ENCODE measurements at places on chromosomes 2 and 18.

- DNase-seq: no peak
Observed at GRCh38 chr2:238802957-238803356, 44.9 kb upstream of the TWIST2 start.

DNA sequence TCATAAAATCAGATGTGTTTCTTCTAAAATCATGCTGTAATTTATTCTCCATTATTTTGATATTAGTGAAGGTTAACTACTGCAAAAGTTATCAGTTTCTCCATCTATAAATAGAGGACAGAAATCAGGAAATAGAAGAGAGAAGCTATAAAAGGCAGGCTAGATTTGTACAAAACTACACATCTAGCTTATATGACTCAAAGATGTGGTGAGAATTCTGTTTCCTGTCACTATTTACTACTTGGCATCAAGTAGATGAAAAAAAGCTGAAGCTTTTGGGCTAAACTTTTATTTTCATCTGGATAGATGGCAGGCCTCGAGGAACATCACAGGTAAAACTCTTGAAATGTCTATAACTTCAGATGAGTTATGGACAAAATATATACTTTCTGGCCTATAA, 49.8 kb upstream of the NAB1 start:
- no peak for DNase-seq

DNA sequence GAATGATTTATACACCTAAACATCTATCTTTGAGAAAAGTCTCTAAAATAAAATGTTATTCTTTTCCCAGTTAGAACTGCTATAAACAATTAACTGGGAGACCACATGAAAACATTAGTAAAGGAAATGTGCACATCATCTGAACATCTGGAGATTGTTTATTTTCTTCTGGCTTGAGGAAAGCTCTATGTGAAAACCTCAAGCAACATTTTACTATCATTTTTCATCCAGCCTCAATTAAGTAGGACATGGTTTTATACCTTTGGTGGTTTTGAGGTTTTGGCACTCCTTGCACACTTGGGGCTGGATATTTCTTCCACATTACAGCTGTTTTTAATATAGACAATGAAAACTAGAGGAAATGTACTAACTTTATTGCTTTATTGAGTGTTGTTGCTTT, 609.5 kb upstream of the SLC8A1 start:
- DNase-seq: no peak

DNA sequence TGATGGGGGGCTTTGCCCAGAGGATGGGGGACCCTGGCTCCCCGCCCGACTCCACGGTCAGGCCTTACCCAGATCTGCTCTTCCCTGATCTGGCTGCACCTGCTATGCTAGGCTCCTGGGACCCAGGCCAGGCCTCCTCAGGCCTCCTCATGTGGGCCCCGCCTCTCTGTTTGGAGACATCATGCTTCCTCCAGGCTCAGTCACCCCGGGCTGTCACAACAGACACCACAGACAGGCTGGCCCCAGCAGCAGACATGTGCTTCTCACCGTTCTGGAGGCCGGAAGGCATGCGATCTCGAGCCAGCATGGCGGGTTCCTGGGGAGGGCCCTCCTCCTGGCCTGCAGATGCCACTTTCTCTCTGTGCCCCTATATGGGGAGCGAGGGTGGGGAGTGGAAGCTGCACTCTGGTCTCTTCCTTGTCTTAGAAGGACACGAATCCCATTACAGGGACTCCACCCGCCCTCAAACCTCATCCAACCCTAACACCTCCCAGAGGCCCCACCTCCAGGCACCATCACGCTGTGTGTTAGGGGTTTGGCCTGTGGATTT, 10.8 kb upstream of the NEU4 start:
- DNase-seq: no peak

DNA sequence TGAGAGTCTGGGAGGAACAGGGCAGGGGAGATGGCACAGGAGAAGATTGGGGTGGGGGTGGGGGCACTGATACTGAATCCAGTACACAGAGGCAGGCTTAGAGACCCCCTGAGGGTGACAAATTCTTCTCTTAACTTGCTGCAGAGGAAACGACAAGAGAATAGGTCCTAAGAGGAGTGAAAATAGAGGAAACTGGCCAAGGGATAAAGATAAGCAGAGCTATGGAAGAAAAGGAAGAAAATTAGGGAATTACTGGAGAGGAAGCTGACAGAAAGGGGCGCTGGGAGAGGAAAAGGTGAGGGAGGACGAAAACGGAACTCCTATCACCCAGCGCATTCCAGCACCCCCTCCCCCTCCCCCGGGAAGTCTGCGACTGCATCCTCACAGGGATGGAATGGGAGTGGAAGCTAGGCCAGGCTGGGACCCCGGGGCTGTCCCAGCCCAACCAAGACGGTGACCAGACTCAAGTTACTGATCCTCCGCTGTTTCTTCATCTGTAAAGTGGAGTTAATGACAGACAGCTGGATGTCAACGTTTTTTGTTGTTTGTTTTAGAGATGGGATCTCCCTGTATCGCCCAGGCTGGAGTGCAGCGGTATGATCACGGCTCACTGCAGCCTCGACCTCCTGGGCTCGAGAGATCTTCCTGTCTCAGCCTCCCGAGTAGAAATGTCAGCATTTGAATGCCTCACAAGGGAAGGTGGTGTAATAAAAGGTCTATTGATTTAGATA, 2.6 kb upstream of the EMX1 start:
- DNase-seq: no peak

- DNase-seq: no peak
Observed at GRCh38 chr18:49273241-49273880, 187.1 kb downstream of the DYM start.

GRCh38 chr2:3475771-3476170, 43.6 kb downstream of the ADI1 start:
- no peak for DNase-seq

DNA sequence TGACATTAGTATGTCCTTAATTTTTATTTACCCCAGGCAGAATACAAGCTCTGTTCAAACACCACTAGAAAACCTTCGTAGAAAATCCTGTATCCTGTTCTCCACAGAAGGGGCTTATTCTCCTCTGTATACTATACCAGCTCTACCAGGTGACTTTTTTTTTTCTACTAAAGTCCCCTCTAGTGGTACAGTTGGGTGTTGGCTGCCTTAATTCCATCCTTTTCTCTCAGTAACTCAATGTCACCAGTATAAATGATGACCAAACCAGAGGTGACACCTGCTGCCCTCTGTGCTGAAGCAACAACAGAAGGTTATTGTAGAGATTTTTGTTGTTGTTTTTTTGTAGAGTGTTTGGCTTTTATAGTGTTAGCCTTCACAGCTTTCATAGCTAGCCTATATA, 1322.0 kb downstream of the LRP1B start:
- no peak for DNase-seq

DNA sequence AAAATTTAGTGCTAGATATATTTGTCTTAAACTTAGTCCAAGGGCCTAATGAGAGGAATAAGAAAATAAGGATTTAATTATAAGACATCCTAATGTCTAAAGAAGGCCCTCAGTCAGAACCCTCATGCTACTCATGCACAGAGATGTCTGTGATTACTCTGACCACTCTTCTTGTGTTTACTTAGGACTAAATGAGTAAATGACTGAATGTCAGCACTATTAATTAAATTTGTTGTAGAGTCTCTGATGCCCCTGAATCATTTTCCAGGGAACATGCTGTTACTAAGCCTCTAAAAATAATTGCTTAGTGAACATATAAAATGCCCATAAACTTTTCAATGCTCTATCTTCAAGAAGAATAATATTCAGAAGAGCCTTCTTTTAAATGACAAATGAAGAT, 32.4 kb downstream of the GULP1 start:
- DNase-seq: no peak

DNA sequence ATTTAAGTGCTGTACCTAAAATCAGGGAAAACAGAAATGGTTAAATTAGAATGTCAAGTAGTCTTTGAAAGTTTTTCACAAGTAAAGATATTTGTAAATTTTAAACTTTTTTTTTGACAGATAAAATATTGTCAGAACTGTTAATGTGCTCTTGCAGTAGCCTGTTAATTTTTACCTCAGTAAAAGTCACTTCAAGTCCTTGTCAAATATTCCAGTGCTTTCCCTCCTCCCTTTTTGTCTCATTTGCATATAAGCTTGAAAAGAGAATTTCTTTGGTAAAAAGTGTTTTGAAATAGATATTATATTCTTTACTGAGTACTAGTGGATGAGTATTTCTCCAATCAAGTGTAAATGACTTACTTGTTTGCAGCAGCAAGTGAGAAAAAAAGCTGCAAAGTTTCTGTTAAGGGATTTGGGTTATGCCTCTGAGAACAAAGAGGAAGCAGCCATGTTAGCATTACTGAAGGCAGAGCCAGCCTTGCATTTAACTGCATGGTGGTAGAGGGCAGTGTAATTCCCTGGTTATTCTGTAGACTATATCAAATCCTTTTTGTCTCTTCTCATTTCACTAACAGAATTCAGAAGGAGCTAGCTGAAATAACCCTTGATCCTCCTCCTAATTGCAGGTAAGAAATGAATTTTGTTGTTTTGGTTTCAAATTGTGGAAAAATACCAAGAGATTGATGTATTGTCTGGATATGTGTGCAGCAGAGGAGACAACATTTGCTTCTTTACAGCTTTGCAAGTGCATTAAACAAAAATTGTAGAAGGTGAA, 3.2 kb downstream of the UBE2E3 start:
- DNase-seq: peak; percentile 74

DNA sequence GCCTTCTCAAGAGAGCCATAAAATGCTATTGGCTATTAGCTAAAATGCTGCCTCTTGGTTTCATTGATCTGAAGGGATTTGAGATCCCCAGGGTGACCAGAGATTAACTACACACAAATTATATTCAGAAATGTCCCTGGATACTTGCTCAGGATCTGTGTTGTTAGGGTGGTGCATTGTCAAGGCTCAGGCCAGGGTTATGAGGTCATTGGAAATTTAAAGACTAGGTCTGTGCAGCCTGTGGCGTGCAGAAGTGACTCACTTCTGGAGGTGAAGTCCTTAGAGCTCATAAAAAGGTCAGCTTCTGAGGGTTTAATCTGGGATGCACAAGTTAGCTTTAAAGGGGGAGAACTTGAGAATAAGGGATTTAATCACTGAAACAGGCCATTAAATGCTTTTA, 23.5 kb downstream of the LRRTM1 start:
- no peak for DNase-seq

- DNase-seq: no peak
Observed at GRCh38 chr18:79742076-79742475, 55.7 kb upstream of the KCNG2 start.

GRCh38 chr2:240184656-240185055, 44.2 kb upstream of the OTOS start:
- no peak for DNase-seq

DNA sequence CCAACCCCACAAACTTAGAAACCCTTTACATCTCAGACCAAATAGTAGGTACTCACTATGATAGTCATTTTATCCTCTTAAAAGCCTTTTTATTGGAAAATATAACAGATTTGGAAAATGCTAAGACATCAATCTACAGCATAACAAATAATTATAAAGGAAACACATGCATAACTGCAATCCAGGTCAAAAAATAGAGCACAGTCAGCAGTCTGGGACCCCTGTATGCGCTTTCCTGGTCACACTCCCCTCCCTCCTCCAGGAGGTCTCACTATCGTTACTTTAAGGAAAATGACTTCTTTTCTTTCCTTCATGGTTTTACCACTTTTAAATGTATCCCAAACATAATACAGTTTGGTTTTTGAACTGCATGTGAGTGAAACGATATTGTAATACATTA, 90.5 kb upstream of the CCDC150 start:
- DNase-seq: no peak

DNA sequence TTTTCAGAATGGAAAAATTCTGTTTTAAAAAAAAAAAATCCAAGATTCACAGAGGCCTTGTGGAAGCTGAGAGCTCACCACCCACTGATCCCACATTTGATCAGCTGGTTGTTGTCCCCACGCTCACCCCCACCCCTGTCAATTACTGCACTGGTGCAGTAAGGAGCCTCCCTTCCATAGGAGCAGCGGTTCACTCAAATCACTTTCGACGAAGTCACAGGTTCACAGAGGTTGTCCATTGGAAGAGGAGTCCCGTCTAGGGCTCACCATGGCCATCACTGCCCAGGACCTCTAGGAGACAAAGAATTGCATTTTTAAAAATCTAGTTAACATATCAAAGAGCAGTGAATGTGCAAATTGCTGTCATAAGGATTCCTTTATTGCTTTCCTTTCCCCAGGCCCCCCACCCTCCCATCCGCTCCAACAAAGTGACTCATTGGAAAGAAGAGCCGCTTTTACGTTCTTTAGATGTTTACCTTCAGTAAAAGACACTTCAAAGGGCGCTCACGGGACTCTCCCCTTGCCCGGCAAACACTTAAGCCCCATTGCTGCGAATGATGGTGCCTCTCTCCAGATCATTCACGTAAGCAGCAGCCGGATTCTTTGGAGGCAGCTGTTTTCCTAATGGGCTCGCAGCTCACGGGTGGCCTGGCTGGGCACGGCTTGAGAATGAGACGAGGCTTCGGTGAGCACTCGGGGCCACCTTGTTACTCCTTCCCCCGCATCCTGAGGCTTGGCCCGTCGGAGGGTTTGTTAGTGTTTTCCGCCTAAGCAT, 165.5 kb upstream of the SALL3 start:
- no peak for DNase-seq

DNA sequence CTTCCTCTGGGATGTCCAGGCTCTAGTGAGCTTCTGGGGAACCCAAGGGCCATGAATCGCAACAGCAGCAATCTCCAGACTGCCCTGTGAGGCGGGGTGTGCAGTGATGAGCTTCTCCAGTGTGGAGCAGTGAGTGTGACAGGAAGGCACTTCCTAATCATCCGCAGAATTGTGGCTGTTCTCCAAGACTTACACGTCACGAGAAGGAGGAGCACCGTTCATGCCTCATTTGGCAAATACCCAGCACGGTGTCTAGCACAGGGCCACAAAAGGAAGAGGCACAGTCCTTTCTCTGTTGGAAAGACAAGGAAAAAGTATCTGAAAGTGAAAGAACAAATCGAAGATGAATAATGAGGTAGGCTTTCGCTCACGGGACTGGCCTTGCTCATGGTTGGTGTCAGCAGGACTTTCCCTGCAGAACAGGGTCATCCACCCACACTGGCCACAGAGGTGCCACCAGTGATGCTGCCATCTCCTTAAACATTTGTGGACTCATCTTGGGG, 125.1 kb upstream of the HAAO start:
- DNase-seq: peak; percentile 22

GRCh38 chr2:39736640-39737039, 42.4 kb downstream of the THUMPD2 start:
- no peak for DNase-seq

DNA sequence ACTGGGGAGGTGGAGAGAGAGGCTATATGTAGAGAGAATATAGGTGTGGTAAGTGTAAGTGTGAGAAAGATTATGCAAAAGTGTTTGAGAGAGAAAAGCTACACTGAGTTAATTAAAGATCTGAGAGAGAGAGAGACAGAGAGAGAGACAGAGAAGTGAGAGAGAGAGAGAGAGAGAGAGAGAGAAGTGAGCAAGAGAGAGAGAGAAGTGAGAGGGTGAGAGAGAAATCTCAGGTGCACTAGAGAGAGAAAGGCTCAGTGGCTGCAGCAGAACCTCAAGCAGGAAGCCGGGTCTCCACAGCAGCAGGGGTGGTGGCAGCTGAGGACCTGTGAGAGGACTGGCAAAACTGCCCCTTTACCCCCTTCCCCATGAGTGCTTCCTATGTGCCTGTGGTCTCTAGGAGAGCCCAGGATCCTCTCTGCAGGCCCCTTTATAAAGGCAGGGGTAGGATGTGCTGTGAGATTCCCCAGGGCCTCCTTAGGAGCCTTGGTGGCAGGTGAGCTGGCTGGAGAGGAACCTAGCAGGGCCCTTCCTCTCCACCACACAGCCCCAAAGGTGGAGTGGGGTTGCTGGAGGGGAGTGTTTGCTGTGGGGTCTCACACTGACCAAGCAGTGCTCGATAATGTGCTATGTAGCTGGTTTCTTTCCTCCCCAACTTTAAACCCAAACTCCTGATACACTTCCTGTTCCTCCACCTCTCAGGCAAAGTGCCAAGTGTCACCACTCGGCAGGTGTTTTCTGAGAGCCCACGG, 52.6 kb downstream of the SLC4A5 start:
- no peak for DNase-seq

Measured in NCI-H446 treated with DMSO at 0.1 percent for 48 hours (cell line).